ENCODE measurements at places on chromosomes 16 and 17.

- no peak for DNase-seq
Observed at GRCh38 chr17:3679531-3680126, 11.0 kb downstream of the EMC6 start.

DNA sequence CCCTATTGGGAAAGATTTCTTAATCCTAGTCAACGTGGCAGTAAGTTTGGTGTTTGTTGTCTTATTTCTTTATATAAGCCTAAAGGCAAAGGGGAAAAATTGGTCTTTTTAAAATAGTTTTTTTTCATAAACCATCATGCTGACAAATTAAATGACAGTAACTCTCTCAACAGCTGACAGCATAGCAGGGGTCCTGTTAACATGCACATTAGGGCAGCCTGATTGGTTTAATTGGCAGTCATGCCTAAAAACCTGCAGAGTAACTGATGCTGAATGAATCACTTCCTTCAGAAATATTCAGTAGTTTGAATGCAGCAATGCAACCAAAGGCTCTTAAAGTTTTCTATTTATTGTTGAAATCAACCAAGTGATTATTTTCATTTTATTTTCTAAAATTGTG, 85.4 kb downstream of the ITFG1 start:
- DNase-seq, result no peak

- DNase-seq, result no peak
Observed at GRCh38 chr17:17938388-17939107, 33.7 kb downstream of the TOM1L2 start.

DNA sequence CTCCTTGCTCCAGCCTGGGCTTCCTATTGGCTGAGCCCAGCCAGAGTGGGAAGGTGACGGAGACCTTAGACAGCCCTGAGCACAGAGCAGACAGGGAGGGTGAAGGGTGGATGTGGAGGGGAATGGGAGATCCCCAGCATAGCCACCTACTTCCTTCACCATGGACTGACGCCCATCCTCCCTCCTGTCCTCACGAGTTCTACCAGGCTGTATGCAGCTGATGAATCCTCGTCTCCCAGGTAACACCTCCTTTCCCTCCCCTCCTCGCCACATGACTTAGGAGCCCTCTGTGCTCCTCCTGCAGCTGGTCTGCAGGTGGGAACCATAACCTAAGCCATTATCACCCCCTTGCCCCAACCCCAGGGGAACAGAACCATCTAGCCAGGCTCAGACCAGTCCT, 9.0 kb upstream of the CRHR1 start:
- peak; percentile 22 for DNase-seq
